ENCODE measurements at places on chromosomes 16 and 17.

DNA sequence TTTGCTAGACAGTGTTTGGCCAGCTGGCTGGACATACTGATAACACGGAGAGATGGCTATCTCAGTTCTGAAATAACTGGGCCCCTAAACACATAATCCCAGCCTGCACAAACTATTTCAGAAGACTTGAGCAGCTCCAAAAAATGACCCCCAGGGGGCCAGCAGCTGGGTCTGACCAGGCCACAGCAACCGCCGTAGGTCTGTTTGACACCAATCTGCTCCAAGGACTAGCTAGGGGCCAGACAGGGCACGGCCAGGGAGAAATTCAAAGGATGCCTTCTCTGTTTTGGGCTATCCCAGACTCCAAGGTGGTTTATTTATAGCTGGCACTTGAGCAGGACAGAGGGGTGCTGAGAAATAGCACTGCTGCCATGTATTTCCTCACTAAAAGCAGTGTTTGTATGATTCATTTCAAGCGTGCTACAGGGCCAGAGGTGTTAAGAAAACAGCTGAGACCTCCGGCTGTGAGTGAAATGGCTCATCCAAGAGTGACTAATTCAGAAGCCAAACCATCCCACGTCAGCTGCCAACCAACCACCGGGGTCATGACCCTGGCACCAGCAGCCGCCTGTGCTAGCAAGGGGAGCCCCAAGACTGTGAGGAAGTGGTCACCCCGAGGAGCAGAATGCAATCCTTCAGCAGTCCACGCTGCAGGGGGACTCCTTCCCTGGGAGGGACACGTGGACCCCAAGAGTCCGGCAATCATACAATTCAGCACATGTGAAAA lies 5.7 kb downstream of the GGA2 start:
- peak; percentile 61 for DNase-seq

GRCh38 chr17:63697341-63698286 lies 2.3 kb downstream of the LIMD2 start:
- peak; percentile 66 for DNase-seq

- no peak for DNase-seq
Observed at GRCh38 chr17:3036800-3037199, 26.6 kb downstream of the OR1D5 start.

- DNase-seq = no peak
Observed at GRCh38 chr17:9410301-9410700, 165.3 kb downstream of the STX8 start.

DNA sequence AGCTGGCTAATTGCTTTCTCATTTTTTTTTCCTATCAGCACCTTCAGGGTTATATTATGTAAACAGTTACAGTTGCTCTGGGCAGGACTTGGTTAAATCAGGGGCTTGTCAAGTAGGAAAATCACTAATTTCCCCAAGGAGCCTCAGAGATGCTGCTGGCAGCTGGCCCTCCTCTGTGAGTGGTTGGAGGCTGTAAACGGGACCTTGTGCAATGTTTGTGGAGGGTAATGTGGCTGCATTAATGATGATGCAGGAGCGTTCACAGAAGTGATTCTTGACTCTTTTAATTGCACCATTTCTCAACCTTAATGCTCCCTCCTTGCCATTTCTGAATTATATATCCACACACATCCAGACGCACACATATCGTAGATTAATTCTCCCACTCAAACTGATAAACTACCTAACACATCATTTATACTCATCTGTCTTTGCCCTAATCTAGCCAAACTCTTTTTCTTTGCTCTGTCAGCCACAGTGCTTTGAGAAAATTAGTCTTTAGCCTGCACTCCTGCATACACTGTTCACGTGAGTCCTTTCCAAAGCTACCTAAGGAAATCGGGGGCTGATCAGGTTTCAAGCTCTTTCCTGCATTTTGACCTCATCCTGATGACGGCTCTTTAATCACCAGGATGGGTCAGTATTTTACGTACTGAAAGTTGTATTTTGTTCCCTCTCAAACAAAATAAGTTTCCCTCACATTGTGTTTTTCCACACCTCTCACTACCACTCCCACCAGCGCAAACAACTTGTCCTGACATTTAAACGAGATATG lies 154.4 kb upstream of the PIRT start:
- DNase-seq = no peak

- no peak for DNase-seq
Observed at GRCh38 chr16:86016201-86016965, 117.4 kb downstream of the IRF8 start.

DNA sequence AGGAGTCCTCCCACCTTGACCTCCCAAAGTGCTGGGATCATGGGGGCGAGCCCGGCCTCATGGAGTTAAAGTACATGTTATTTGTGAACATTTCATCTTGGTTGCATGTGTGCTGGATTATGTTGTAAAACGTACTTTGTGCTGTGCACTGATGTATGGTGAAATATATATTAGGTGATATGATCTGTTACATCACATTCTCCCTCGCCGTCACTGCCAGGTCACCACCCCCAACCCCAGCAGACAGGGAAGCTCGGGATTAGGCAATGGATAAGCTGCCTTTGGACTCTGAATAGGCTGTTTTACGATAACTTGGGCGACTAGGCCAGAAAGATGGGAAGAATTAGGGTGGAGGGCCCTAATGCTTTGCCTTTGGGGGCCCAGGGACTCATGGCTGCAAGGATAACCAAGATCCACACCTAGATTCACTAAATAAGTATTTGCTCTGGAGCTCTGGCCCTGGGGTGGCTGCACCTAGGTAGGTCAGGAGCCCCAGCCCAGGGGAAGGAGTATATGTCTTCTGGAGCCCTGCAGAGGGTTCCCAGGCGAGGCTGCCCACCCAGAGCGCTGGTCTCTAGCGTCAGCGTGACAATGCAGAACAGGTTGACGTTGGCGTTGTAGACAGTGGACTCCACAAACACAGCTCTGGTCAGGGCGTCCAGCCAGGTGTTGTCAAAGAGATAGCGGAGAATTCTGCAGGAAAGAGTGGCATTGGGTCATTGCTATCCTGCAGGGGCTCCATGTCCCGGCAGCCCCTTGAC lies 27.1 kb upstream of the GCSH start:
- DNase-seq = no peak

DNA sequence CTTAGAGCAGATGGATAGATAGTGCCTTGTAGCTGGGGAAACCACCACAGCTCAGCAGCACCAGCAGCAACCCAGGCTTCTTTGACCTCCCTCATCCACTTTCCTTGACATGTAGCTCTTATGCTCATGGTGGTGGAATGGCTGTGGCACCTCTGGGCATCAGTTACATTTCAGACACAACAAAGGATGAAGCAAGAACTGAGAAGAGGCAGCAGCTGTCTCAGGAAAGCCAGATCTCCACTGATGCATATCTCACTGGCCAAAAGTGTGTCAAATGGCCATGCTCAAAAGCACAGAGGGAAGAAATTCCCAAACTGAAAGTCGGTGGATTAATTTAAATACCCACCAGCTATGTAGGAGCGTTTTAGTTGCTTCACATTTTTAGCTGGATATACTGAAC lies 671.4 kb upstream of the SALL1 start:
- no peak for DNase-seq

GRCh38 chr16:71383054-71383773 lies 24.7 kb downstream of the CALB2 start:
- no peak for DNase-seq

- peak; percentile 38 for DNase-seq
Observed at GRCh38 chr16:58628845-58629732, 537 bp downstream of the CNOT1 start.

DNA sequence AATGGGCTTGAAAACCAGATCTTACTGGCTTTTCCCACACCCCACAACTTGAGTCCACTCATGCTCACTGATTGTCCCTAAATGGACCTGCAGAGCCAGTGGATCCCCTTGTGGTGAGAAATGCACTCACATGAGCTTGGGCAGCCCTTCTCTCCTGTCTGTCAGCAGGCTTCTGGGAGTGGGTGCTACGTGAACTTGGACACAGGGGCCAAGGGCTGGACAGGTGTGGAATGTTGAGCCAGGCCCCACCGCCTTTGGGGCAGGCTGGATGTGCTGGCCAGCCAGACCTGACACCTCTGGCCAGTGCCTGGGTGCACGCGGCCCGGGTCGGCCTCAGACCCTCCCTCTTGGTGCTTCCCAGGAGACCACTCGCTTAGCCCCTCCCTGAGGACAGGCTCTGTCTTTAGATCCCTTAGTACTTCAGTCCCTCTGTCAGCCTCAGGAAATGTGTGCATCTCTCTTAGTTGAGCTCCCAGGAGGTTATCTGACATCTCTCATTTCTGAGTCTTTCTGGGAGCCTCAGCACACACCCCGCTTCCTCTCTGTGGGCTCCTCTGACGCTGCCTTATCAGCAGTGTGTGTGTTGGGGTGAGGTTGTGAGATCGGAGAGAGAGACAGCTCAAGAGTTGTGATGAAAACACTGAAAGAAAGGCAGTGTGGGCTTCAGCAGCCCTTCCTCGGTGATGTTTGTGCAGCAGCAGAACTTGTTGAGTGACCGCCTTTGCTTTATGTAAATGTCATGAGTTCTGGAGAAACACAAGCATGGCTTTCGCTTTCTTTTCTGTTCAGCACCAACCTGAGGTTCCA lies 117.0 kb downstream of the RAB11FIP4 start:
- DNase-seq = no peak

DNA sequence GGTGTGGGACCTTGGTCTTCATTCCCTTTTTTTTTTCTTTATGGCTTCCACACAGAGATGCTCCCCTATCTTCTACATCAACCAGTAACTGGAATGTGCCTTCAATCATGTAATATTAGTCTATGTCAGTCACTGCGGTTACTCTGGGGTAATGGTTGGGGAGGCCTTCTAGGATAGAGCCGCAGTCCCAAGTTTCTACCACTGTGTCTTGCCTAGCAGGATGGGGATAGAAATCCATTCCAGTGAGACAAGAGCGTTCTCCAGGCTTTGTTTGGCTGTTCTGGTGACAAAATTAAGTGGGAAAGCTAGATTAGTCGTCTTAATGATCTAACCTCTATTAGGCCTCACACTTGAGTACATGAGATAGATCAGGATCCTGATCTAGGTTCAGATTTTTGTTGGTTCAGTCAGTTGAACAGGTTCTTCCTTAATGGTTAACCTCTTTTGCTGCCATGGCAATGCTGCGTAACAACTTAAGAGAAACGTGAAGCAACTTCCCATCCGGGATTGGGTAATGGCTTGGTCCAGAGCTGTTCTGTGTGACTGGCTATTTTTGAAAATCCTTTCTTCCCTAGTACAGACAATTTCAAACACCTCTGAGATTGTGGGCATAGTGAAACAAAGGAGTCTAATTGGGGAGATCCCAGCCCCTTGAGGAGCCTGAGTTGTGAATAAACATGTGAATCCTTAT lies 8.7 kb downstream of the MSL1 start:
- no peak for DNase-seq

GRCh38 chr17:68694791-68695485 lies 93.8 kb upstream of the FAM20A start:
- no peak for DNase-seq

GRCh38 chr17:42754782-42755181 lies 6.2 kb upstream of the RAMP2 start:
- DNase-seq = no peak

- no peak for DNase-seq
Observed at GRCh38 chr17:70886648-70887047, 717.3 kb downstream of the KCNJ2 start.

DNA sequence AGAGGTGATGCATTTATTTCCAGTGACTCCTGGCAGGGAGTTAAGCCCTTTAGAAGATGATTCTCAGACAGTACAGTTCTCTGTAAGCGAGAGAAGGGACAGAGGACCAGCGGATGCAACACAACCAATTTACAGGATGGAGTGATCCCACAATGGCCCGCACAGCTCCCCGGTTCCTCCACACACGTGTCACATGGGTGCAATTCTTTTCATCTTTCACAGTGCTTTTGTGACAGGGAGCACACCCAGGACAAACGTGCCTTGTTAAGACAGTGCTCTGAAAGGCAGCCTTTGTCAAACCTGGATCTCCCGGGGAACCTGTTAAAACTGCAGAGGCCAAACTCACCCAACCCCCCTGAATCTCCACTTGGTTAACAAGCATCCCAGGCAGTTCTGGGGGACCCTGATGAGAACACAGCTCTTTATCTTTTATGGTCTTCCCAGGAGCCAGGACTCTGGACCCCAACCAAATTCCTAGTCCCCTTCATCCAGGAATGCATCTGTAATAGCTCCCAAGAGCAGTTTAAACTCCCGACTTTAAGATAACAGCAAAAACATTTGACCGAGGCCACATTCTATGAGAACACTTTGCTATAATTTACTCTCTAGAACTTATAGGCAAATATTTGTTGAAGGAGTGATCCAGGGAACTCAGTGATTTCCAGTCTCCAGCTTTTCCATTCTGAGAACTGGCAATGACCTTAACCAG lies 134.9 kb upstream of the CDH5 start:
- DNase-seq = no peak

- DNase-seq = no peak
Observed at GRCh38 chr16:88108762-88109161, 157.5 kb downstream of the BANP start.

- DNase-seq = no peak
Observed at GRCh38 chr17:77386502-77387192, 245.9 kb downstream of the SEC14L1 start.

DNA sequence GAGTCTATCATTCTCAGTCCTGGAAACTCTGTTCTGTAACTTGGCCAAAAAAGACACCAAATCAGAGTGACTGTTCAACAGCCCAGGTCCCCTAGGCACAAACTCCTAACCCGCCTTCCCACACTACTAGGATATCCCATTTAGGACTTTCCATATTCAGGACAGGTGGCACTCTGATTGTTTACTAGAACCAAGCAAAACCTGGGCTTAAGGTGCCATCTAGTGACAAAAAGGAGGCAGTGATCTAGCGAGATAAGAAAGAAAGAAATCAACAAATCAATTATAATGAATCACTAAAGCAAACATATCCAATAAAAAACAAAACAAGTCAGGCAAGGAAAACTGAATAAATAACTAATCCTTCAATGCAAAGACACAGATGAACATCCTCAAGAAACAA lies 203.9 kb downstream of the CEP112 start:
- DNase-seq = no peak

- no peak for DNase-seq
Observed at GRCh38 chr16:64116151-64116550, 1005.7 kb downstream of the CDH11 start.

GRCh38 chr17:44360826-44361225 lies 2.8 kb downstream of the FAM171A2 start:
- no peak for DNase-seq
